ENCODE measurements at places on chromosomes 3 and 15.

DNA sequence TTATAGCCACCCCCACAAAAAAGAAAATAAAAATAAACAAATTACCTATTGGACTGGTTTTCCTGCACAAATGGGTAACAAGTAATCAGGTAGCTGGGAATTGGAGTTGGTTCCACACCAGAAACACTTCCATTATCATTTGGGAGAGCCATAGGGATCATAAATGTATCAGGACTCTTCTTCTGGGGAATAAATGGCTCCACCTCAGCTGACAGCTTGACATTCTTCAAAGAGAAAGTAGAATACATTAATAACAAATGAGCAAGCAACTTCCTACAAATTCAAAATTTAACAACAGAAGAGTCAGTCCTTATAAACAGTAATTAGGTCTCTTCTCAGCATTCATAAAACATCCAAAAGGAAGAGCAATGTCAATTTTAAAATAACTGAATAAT is 8.7 kb downstream of the SECISBP2L start:
- DNase-seq, result no peak

DNA sequence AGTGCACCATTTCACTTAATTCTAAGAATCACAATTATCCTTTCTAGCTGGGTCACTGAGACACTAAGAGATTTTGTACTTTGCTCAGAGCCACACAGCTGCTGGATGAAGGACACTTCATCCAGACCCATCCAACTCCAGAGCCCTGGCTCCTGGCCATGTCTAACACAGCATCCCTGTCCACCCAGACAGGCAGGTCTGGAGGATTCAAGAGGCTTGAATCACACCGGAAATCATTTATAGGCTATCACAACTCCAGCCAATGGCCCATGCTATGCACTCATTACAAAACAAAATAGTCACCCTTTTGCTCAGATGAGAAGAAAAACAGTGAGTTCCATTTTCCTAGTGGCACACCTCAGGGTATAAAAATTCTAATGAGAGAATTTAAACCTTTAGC is 198.2 kb upstream of the LMCD1 start:
- DNase-seq, result no peak

GRCh38 chr15:78453447-78453846 is 15.4 kb downstream of the IREB2 start:
- DNase-seq, result no peak

- no peak for DNase-seq
Observed at GRCh38 chr3:10962481-10963036, 30.0 kb upstream of the SLC6A1 start.

DNA sequence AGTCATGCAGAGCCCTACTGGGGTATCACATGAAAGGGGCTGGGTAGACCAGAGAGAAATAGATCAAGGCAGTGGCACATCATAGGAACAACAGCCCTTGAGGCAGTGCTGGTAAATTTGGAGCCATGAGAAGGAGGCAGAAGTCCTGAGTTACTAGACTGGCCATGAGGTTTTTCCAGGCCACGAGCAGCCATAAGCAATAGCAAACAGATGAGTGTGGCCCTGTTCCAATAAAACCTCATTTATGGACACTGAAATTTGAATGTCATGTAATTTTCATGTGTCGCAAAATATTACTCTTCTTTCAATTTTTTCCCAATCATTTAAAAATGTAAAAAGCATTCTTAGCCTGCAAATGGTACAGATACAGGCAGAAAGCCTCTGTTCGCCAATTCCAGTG is 28.1 kb upstream of the LRRN1 start:
- no peak for DNase-seq

DNA sequence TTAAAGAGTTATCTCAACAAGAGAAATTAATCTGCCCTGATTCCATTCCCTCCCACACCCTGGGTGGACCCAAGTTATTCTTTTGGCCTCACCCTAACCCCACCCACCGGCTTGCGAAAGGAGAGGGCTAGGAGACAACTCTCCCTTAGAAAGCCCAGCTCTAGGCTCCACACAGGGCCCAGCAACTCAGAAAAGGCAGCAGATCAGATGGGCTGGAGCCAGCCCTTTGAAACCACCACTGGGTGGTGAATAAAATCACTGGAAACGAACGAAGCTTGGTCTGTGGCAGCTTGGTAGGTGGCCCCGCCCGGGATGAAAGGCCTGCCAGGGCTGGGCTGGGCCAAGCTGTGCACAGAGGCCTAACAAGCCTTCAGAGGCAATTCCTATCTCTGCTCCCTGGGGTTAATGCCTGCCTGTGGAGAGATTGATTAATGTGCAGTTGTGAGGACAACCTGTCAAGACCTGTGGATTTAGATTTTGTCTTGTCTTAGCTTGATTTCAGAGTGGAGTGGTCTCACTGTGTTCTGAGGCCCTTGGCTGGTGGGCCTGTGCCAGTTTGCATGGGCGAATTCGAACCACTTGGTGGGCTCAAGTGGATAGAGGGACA is 38.8 kb downstream of the BHLHE40 start:
- no peak for DNase-seq

DNA sequence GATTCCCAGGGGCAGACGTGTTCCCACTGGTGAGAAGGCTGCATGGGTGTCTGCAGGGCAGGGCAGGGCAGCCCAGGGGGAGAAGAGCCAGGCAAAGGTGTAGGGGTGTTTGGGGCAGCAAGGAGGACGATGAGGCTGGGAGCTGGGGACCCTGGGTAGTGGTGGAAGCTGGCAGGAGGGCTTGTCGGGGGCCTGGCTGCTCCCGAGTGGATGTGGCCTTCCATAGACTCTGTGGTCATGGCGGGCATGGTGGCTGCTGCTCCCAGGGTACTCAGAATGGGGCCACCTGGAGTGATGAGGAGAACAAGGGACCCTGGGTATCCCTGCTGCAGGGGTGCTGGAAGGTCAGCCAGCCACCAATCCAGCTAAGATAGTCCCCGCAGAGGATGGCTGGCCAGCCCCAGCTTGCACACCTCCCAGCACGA is 107.5 kb downstream of the WNT7A start:
- DNase-seq, result no peak

- DNase-seq, result no peak
Observed at GRCh38 chr3:183911763-183912506, 27.3 kb upstream of the PARL start.

DNA sequence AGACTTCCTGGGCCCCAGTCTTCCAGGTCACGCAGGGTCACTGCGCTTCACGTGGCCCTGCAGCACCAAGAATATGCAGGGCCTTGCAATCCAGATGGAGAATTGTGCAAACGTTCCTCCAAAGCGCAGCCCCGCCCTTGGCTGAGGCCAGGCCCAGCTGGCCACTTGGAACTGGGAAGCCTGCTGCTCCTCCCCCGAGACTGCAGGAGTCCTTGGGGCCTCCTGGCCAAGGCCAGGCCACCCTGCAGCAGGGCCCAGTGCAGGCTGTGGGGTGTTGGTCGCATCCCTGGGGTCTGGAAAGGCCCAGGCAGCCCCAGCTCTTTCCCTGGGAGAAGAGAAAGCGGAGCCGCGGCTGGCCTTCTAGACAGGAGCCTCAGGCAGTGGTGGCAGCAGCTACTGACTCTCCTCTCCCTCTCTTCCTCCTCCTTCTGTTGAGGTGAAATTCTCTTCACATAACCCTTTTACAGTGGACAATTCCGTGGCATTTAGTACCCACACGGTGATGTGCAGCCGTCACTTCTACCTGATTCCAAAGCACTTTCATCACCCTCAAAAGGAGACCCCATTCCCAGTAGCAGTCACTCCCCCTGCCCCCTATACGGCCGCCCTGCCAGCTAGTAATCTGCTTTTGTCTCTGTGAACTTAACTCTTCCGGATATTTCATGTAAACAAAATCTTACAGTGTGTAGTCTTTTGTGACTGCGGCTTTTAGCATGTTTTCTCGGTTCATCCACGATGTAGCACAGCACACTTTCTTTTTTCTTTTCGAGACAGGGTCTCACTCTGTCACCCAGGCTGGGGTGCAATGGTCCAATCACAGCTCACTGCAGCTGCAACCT is 103.9 kb downstream of the TMEM266 start:
- DNase-seq, result no peak

DNA sequence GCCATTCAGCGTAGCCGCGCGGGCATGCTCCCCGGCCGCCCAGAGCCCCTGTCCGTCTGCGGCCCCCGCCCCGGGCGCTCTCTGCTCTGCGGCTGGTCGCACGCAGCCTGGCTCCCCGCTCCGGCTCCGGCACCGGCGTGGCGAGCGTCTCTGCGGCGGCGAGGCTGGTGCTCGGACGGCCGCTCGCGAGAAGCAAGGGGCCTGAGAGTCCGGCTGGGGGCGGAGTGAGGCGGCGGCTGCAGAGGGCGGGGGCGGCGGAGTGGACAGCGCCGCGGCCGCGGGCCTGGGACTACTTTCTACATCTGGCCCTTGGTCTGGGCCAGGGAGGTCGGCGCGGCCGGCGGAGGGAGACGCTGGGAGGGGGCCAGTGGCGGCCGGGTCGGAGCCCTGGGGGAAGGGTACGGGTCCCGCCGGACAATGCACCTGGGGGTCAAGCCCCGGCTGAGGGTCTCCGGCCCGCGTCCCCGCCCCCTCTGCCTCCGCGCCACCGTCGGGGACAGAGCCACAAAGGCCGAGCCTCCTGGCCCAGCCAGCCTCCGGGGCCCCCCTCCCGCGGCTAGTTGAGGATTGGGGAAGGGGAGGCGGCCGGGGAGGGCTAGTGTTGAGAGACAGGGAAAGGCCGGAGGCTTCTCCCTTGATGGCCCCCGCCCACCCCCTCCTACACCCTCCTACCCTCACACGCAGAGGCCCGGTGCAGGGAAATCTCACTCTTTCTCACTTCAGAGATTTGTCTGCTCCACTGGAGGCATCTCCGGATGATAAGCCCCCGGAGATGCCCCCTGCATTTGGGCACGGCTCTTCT is at the start of gene PRTG:
PRTG (minus strand) TSS at position 226 of the 802 bp plus-strand sequence; CDS start at position 5, 221 bp downstream.
- no peak for DNase-seq

- no peak for DNase-seq
Observed at GRCh38 chr15:80099241-80099640, 39.8 kb downstream of the ZFAND6 start.

- no peak for DNase-seq
Observed at GRCh38 chr3:1057436-1057835, 35.4 kb upstream of the CNTN6 start.

DNA sequence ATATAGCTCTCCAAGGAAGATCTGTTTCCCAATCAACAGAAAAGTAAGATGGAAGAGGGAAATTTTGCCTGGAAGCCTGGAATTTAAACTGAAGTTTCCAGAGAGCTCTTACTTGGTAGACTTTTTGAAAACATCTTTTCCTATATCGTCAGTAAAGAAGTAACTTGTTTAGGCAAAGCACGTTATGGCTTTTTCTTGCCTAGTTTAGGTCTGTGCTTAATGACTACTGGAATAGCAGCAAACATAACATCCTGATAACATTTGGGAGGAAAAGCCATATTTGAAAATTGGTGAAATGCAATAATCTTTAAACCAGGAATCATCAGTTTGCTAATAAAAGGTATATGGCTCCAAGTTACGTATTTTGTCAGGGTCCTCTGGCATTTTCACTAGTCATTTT is 160.4 kb upstream of the CGNL1 start:
- DNase-seq, result no peak

DNA sequence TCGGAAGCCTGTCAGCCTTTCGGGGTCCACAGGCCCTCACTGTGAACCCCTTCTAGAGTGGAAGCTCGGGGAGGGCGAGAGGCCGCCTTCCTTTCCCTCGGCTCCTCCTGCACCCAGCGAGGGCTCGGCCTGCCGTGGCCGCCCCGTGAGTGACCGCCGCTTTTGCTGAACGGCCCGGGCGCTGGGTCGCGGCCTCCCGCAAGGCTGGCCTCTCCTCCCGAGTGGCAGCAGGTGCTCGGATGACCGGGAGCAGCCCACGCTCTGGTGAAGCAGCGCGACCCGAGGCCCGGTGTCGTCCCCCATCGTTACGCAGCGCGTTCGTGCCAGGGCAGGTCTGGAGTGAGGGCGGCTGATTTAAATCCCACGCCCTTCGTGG is 53.8 kb downstream of the LRRK1 start:
- no peak for DNase-seq

DNA sequence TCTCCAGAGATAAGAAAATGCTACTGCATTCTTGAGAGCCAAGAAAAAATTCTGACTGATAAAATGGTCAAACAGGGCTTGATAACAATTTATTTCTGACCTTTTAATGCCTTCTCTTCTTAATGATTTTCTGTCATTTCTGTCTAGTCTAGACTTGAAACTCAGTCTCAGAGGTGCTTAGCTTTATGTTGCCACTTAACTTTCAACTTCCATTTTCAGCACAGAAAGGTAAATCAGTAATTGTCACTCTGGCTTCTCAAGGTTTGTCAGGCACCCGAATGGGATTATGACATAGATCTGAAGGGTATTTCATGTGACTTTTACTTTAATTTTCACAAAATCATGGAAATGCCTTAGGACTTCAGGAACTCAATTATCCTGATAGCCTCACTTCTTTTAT is 155.4 kb upstream of the GBE1 start:
- no peak for DNase-seq

DNA sequence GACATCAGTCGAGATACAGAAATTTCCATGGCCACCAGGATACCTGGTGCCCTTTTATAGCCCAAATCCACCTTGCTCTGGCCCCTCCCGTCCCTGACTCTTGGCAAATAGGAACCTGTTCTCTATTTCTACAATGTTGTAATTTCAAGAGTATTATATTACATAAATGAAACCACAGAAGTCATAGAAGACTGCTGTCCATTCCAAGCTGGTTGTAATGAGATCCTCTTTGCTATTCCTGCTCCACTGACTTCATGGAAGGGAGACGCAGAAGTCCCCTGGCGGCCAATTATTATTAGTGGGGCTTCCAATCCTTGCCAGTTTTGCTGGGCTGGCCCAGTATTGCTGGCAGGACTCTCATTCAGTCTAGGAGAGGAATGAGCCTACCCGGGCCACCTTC is 26.6 kb downstream of the DCP1A start:
- no peak for DNase-seq

DNA sequence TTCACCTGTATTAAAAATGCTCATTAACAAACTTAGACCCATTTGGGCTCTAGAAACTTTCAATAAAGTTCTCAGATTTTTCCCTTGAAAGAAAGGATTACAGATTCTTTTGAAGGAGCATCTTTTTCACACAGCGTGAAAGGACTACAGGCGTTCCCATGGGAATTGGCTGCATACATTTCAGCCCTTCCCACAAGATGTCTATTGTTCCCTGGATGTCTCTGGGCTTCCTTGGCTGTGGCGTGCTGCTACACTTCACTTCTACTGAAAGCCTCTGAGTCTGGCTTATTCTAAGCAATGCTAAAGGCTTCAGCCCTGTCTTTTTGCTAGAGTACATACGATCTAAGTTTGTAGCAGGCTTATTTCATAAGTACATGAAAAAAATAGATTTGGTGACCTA is 1.4 kb downstream of the VEPH1 start:
- no peak for DNase-seq

- DNase-seq, result no peak
Observed at GRCh38 chr15:80998251-80998650, 2.5 kb upstream of the TLNRD1 start.
